CD4-positive, alpha-beta T cell treated with Interleukin-17A for 1 hour (primary cell): ENCODE measurements at places on chromosomes 2 and 18.

DNA sequence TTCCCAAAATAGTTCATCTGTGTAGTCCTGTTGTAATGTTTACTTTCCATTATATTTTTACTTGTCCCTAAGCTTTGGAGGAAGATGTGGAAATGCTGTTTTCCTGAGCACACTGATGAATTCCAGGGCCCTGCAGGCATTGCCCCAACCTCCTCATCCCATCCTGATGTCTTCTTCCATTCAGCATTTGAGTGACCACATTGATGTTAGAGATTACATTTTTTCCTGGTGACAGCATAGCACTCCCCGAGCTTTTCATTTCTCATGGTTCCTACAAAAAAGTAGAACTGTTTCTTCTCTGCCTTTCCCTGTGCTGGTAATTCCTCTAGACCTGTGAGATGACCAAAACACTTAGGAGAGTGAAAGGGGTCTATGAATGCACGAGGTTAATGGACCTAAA is 4.8 kb downstream of the IL36A start:
- no peak for DNase-seq

DNA sequence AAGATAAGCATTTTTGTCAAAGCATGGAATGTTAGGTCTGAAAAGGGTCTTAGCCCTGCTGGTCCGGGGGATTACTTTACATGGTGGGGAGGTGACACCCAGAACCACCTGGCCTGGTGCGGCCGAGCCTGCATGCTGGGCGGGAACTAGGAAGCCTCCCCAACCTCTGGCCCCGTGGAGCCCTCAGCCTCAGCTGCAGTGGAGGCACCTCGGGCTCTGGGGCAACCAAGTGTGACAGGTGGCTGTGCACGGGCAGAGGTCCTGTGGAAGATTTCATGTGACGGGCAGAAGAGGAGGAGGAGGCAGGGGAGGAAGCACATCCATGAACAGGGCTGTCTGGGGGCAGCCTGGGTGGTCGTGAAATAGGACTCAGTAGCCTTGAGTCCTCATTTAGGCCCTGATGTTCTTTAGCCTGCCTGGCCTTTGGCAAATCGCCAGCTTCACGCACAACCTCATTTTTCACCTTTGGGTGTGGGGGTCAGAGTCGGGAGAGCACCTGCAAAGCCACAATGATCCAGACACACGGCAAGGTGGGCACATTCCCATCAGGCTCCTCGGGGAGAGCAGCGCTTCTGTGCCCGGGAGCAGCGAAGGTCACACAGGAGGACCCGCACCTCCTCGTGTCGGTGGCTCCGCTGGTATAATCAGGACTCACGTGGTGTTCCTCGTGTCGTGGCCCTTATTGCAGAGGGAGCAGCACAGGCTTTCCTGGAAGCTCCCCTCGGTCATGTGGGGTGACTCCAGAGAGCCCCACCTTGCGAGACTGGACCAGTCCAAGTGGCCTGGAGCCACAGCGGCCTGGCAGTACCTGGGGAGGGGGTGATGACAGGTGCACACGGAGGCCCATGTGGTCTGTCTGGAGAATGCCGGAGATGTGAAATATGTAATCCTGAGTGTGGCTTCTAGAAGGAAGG is 13.9 kb downstream of the CNDP2 start:
- DNase-seq = no peak

- no peak for DNase-seq
These were observed 432.3 kb downstream of the PID1 start for GRCh38 chr2:228838819-228839218.

DNA sequence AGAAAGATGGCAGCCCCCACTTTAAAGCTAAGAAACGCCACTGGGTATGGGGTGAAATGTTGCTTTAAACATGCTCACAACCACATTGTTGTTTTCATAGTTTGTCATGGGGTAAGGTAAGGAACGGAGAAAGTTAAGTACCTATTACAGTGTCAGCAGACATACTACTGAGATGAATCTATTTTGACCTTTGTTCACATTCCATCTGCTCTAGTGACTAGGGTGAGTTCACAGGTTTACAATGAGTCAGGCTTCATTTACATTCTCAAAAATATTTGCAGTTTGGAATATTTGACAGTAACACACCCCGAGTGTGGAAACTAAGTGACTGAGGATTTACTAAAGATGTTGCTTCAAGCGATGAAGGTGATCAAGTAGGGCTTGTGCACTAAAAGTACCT is 428.7 kb upstream of the ACVR2A start:
- DNase-seq = no peak

DNA sequence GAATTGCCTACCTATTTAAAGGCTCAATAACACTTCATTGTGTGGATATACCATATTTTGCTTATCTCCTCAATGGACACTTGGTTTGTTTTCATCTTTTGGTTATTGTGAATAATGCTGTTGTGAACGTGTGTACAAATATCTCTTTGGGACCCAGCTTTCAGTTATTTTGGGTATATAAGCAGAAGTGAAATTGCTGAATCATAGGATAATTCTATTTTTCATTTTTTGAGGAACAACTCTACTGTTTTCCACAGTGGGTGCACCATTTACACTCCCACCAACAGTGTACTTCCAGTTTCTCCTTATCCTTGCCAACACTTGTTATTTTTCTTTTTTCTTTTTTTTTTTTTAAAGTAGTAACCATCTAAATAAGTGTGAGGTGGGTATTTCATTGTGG is 29.0 kb downstream of the PTPN4 start:
- DNase-seq = no peak

DNA sequence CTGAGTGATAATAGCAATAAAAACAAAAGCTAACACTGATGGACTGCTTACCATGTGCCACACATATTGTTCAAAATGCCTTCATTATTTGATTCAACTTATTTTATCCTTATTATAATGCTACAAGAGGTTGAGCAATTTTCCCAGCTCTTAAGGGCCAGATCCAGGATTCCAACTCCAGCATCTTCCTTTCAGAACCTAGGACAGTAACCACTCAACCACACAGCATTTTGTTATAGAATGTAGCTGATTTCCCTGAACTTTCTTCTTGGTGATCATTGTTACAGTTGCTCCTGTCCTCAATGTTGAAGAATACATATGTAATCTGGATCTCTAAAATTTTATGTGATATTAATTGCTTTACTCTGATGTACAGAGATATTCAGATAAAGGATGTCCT is 341.7 kb downstream of the PIK3C3 start:
- no peak for DNase-seq

DNA sequence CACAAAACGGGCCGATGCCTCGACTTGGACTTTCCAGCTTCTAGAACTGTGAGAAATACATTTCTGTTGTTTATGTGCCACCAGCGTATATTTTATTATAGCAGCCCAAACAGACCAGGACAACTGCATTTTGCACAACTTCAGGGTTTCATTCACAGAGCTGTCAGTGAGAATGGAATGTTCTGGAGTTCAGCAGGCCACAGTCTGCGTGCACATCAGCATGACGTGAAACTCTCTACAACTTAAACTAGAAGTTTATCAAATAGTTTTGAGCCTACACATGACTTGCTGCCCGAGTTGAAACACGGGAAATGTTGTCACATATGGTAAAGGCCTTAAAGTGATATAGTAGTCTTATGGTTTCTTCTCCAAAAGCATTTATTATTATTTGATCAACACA is 3.9 kb upstream of the TRIB2 start:
- no peak for DNase-seq

DNA sequence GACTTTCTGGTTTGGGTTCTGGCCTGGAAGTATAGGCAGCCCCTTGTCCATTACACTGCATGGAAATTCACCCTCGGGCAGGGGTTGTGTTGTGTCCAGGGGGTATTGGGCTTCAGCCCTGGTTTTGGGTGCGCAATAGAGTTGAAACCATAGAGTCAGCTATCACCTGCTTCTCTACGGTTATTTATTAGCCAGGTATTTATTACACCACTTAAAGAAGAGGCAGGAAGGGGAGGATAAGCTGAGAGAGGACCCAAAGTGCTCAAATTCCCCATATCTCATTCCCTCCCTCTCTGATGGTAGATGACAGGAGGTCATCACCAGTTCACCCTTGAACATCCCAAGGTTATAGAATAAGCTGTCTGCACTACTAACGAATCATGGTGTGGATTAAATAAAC is 133.4 kb downstream of the HRH4 start:
- DNase-seq = no peak

DNA sequence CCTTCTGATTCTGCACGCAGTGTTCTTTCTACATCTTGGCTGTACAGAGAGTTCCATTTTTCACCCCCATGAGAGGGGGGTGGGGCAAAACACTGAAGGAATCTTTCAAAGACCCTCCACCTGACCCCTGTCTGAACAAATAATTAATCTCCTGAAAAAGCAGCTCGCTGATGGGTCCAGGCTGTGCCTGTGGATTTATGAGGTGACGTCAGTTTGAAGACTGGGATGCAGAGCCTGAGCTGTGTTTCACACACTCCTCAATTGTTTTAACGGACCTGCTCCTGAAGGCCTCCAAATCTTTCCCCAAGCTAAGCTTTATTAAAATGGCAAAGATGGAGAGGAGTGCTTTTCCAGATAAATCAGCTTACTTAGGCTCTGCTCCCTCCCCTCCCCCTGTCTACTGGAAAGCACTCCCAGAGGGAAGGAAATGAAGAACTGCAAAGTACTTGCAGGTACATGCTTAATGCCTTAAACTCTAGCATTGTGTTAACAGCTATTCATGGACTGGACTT is 390.2 kb upstream of the TNP1 start:
- no peak for DNase-seq

DNA sequence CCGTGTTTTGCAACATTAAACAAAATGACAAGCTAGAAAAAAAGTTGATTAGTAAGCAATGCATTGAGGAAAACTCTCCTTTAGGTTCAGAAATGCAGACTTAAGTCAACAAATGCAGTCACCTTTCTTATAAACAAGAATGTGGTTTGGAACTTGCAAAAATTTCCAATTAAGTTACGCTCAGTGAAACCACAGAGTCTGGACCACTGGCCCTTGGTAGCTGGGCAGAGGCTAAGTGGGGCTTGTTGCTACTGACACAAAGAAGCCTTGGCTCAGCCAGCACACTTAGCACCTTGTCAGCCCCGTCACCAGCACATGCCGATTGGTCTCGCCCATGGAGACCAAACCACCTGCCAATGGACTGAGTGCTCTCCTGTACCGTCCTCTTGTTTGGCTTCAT is 53.0 kb downstream of the SMIM21 start:
- DNase-seq = no peak

DNA sequence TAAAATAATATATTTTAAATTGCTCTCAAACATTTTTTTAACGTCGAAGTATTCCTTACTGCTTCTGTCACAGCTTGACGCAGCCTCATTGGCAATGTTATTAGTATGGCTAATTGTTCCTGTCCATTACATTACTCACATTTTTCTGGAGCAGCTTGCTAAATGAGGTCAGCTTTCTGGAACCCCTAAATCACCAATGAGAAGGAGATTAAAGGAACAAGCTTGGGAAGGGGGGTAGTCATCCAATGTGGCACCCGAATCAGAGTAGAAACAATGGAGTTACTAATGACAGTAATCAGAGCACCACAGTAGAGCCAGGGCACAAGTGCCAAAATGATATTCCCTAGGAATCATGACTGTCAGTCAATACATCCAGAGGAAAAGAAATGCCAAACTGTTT is 5.1 kb downstream of the NEUROD1 start:
- DNase-seq = no peak
